ENCODE measurements at places on chromosomes 2 and 18.

DNA sequence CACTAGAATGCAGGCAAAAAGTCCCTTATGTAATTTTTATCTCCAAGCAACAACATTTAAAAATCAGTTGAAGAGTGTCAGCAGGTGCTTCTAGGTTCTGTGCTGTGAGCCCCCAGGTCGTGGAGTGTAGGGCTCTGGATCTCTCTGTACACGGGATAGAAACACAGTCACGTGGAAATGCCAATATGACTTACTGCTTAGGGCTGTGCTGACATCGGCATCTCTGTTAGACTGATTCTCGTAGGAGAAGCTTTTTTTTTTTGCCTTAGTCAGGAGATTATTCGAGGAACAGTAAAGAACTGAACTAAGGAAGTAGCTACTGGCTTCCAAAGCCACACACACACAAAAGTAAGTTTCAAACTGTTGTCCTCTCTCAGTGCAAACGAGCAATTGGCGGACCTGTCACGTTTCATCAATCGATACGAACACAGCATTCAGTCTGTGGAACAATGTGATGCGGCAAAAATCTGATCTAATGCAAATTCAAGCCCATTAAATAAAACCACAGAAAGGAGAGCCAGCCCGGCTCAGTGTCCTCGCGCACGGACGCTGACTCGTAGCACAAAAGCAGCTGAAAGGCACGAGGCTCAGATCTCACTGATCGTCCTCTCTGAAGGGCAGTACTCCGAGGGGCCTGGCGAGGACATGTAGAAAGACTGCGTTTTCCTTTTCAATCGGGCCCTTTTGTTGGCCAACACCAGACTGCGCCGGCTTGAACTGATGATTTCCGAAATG is 41.5 kb downstream of the PRELID3A start:
- no peak for DNase-seq

- DNase-seq = no peak
Measured at GRCh38 chr2:76851000-76851399, 671.2 kb downstream of the LRRTM4 start.

- peak; percentile 28 for DNase-seq
Measured at GRCh38 chr2:216424274-216424673, 12.0 kb downstream of the SMARCAL1 start.

GRCh38 chr18:58412844-58413666 is 215.8 kb downstream of the ALPK2 start:
- DNase-seq = no peak

GRCh38 chr2:233800208-233800607 is 22.1 kb downstream of the MROH2A start:
- no peak for DNase-seq

GRCh38 chr18:44537526-44537925 is 143.2 kb upstream of the SETBP1 start:
- no peak for DNase-seq

All from OCI-M1 (cell line).